ENCODE measurements at places on chromosomes 3 and 15.

DNA sequence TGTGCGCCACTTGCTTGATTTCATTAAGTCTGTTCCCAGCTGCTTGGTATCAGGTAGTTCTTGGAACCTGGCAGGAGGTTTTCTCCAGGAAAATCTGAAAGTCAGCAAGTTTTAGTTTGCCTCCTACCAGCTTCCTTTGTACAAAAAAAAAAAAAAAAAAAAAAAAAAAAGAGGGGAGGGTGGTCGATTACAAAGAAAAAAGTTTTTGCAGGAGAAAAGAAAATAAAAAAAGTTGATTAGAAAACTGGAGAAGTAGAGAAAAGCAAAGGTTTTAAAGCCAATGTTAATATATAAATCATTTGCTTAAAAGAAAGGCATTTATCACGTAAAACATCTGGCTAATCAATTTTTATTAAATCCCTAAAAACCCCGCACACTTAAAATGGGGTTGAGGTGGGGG is 5.9 kb downstream of the EPHA3 start:
- DNase-seq, result no peak

DNA sequence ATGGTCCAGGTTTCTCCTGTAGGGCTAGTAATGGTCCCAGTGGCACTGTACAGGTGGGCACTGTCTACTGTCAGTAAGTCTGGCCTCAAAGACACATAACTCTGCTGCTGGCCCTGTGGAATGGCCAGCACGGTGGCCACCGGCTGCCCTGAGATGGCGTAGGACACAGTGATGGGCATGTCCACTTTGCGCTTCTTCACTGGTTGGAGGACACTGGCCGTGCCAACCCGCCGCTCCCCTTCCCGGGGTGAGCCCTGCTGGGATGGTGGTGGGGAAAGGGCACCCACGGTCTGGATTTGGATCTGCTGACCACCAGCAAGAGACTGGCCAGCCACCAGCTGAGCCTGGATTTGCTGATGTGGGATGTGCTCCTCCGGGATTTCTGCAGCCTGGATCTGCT is 28.1 kb upstream of the IMPDH2 start:
- DNase-seq, result no peak

DNA sequence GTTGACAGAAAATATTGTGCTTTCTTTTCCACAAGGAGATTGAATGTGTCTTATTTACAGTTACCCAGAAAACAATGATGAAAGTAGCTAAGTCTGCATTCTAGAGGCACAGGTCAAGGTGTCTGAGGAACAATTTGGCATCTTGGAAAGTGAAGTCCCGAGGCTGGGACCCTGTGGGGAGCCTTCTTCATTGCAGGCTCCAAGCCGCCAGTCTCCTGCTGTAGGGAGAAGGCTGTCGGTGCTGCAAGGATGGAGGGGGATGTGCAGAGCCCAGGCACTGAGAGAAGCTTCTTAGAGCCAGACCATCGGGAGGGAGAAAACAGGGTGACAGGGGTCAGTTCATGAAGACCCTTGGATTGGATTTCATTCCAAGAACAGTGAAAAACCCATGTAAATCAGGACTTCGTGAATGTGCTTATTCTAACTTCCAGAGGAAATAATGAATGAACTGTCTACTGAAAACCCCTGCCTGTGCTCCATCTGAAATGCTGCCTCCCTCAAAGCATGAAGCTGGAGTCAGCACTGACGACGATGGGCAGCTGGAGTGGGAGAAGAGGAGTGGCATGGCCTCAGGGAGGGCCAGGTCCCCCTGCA is 25.2 kb upstream of the NSMCE3 start:
- no peak for DNase-seq

- DNase-seq, result peak; percentile 20
Observed at GRCh38 chr3:56303487-56303886, 164.8 kb downstream of the ERC2 start.

GRCh38 chr3:156388497-156389448 is 166.1 kb downstream of the SSR3 start:
- DNase-seq, result peak; percentile 9

DNA sequence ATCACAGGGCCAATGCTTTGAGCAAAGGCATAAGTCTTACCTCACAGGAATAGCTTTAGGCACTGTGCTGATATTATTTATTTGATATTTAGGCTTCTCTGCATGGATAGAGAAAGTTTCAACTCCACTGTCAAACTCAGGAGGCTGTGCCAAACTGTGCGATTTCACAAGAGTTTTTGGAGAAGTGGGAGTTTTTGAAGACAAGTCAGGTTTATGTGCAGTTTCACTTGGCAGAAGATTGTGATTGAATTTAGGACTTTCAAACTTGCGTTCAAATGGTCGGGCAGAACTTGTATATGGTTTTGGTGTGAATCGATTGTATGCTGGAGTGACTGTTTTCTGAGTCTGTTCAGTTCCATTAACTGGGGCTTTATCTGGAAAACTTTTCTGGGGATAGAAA is 113.7 kb downstream of the TJP1 start:
- no peak for DNase-seq

GRCh38 chr3:119657887-119658702 is 2.3 kb downstream of the POPDC2 start:
- DNase-seq, result no peak

DNA sequence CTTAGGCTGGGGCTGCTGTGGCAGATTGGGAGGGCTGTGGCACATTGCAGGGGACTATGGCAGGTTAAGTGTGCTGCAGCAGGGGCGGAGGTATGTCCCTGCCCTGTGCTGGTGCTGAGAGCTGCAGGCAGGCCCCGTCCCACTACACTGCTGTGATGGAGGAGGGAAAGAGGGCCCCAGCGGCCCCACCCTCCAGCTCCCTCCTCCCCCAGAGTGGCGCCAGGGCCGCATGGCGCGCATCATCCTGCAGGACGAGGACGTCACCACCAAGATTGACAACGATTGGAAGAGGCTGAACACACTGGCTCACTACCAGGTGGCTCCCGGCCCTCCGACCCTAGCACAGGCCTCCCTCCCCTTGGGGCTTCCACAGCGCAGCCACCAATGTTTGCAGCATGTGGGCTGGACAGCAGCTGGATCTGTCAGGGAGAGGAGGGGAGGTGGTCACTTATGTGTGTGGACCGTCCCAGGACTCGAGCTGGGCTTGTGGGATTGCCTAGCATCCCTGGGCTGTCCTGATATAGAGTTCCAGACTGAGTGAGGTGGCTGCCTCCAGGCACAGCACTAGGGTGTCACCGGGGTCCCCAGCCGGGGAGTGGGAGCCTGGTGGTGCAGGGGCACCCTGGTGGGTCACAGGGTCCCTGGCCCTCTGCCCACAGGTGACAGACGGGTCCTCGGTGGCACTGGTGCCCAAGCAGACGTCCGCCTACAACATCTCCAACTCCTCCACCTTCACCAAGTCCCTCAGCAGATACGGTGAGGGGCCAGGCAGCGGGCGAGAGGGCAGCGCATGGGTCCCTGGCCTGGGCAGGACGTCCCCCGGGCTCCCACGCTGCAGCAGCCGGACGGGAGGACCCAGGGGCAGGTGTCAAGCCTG is 46.1 kb downstream of the PLXNA1 start:
- no peak for DNase-seq

DNA sequence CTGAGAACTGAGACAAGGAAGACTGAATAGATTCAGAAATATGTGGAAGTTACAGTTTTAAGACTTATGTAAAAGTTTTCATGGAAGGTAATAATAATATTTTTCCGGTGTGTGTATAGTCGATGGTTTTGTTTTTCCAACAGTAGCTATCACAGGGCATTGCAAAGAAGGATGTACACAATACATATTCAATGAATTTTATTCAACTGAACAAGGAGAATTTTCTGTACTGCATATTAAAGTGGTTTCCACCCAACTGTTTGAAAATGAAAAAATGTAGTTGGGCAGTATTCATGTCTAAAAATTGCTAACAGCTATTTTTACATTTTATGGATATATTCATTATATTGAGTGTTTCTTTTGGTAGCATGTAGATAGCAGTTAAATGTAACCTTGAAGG is 350.3 kb upstream of the ATP10A start:
- no peak for DNase-seq

DNA sequence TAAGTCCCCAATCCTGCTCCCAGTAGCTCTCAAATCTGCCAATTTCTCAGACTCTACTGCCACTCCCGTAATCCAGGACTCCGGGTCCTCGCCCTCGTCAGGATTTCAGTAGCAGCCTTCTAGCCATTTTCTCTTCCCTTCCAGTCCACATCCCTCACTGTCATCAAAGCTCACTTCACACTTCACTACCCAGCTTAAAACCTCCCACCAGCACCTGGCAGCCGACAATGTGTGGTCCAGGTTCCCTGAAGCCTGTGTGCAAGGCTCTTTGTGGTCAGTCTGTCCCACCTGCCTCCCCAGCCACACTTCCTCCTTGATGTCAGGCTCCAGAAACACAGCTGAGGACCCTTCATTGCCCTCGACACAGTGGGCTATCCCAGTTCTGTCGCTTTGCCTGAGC is 304.5 kb upstream of the ROPN1 start:
- no peak for DNase-seq

GRCh38 chr3:24278543-24278942 is 216.1 kb downstream of the THRB start:
- no peak for DNase-seq

- DNase-seq, result no peak
Observed at GRCh38 chr15:23574742-23575141, 9.3 kb downstream of the MKRN3 start.

GRCh38 chr3:48984663-48985062 is 5.4 kb upstream of the P4HTM start:
- DNase-seq, result no peak

GRCh38 chr3:151377768-151378385 is 6.7 kb downstream of the P2RY12 start:
- no peak for DNase-seq
